ENCODE measurements at places on chromosomes 16 and 17.

DNA sequence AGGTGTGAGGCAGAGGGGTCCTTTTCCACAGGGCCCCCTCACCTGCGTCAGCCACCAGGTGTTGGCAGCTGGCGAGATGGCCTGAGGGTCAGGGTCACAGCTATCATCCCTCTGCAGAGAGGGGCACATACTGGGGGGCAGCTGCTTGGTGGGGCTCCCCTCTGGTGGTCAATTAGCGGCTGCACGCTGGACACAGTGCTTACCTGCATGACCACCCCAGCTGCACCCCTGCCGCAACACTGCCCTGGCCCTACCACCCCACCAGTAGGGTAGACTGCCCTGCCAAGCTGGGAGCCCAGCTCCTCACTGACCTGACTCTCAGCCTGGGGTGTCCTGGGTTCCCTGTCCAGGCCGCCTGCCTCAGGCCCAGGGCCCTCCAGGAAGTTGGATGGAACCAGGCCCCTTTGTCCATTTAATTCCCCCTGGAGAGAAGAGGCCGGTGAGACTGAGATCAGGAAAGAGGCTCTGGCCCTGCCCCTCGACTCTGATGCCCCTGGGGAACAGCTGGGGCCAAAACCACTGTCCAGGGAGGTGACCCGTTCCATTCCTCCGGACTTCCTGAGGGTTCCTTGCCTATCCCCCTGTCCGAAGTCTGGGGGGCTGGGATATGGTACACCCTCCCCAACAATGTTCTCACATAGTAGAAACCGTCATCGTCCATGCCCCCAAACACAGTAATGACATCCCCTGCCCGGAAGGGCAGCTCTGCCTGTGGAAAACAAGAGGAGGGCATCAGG lies 23.7 kb downstream of the TSPOAP1 start:
- no peak for DNase-seq

DNA sequence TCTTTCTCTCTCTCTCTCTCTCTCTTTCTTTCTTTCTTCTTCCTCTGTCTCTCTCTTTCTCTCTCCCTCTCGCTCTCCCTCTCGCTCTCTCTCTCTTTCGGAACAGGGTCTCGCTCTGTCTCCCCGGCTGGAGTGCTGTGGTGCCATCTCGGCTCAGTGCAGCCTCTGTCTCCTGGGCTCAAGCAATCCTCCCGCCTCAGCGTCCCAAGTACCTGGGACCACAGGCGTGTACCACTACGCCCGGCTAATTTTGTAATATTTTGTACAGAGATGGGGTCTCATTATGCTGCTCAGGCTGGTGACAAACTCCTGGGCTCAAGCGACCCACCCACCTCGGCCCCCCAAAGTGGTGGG lies 12.7 kb upstream of the KLHDC4 start:
- DNase-seq: no peak

- DNase-seq: no peak
These were observed 470 bp downstream of the DCUN1D3 start for GRCh38 chr16:20899477-20900298.

DNA sequence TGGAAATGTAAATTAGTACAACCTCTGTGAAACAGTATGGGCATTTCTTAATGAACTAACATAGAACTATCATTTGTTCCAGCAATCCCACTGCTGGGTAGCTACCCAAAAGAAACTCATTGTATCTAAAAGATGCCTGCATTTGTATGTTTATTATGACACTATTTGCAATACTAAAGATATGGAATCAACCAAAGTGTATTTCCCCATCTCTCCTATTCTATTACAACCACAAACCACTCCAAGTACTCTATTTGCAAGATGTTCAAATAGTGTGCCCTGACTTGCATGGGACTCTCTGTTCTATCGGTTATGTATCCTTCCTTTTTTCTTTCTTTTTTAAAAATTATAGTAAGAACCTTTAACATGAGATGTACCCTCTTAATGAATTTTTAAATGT lies 845.2 kb downstream of the CDH11 start:
- no peak for DNase-seq

GRCh38 chr16:64453646-64454045 lies 668.2 kb downstream of the CDH11 start:
- no peak for DNase-seq

DNA sequence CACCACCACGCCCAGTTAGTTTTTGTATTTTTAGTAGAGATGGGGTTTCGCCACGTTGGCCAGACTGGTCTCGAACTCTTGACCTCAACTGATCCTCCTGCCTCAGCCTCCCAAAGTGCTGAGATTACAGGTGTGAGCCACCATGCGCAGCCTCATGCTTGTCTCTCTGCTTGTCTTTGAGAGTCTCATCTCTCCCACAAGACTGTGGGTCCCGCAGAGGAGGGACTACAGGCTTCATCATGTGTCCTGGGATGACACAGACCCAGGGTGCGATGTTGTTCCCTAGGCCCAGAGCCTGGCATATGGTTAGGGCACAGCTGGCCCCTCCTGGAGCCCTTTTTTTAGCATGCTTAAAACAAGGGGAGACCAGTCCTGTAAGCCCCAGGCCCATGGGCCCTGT lies 101.9 kb downstream of the NDE1 start:
- no peak for DNase-seq

DNA sequence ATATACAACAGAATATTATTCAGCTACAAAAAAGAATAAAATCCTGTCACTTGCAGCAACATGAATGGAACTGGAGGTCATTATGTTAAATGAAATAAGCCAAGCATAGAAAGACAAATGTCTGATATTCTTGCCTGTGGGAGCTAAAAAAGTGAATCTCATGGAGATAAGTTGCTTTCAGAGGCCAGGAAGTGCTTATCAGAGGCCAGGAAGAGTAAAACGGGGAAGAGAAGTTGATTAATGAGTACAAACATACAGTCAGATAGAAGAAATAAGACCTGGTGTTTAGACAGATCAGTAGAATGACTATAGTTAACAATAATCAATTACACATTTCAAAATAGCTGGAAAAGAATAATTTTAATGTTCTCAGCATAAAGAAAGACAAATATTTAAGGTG lies 54.4 kb upstream of the CPHXL start:
- DNase-seq: no peak

GRCh38 chr17:28161311-28161710 lies 118.8 kb downstream of the NLK start:
- DNase-seq: no peak

- DNase-seq: no peak
These were observed 54.3 kb downstream of the PLXDC1 start for GRCh38 chr17:39097150-39097519.

- DNase-seq: no peak
These were observed 27.8 kb downstream of the CASKIN2 start for GRCh38 chr17:75487351-75488070.

All from H54 (cell line).